Kidney (tissue), 22 donors: ENCODE measurements at places on chromosomes 1 and 21.

DNA sequence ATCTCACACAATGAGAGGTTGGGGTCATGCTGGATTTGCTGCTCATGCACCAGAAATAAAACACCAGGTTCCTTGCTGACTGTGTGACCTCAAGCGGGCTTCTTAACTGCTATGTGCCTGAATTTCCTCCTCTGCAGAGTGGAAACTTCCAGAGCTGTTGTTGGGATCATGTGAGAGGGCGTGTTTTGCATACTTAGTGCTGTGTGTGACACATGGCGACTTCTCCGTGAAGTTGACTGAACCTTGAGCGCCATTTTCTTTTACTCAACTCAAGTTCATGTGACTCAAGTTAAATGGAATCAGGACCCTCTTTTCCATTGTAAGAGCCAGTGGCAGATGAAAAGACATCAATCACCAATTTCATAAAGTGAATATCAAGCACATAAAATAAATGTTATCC, 224.0 kb downstream of the KIF26B start:
- no peak for DNase-seq

- DNase-seq = no peak
These were observed 64.7 kb downstream of the RGL1 start for GRCh38 chr1:183869664-183870063.

GRCh38 chr21:37555672-37556261, 189.2 kb downstream of the DYRK1A start:
- no peak for DNase-seq

- DNase-seq = peak; percentile 1
These were observed 915.9 kb downstream of the PLA2G4A start for GRCh38 chr1:187744665-187745064.

DNA sequence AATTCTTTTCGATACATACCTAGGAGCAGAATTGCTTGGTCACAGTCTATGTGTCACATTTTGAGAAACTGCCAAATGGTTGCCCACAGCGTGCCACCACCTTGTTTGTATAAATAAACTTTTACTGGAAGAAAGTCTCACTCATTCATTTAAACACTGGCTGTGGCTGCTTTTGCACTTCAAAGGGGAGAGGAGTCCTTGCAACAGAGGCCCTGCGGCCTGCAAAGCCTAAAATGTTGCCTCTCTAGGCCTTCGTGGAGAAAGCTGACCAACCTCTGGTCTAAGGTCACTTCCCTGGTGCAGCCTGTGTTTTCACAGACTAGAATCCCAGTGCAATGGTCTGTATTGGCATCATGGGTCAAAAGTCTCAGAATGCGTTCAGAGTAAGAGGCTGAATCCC, 8.3 kb downstream of the RIPK4 start:
- DNase-seq = no peak

DNA sequence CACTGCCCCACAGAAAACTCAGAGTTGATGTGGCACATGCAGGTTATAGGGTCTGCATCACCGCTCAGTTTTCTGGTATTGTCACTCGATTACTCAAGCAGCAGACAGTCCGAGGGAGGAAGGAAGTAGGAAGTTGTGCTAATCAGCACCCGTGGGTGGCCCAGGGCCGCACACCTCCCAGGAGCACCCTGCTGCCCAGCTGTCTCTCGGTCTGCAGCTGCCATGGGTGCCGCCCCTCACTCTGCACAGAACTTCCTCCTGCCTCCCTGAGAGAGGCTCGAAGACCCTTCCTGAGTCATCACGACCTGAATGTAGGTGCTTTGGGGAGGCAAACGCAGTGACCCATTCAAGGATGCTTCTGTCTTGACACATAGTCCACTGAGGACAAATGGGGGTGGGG, 4.2 kb upstream of the TFF3 start:
- peak; percentile 71 for DNase-seq

DNA sequence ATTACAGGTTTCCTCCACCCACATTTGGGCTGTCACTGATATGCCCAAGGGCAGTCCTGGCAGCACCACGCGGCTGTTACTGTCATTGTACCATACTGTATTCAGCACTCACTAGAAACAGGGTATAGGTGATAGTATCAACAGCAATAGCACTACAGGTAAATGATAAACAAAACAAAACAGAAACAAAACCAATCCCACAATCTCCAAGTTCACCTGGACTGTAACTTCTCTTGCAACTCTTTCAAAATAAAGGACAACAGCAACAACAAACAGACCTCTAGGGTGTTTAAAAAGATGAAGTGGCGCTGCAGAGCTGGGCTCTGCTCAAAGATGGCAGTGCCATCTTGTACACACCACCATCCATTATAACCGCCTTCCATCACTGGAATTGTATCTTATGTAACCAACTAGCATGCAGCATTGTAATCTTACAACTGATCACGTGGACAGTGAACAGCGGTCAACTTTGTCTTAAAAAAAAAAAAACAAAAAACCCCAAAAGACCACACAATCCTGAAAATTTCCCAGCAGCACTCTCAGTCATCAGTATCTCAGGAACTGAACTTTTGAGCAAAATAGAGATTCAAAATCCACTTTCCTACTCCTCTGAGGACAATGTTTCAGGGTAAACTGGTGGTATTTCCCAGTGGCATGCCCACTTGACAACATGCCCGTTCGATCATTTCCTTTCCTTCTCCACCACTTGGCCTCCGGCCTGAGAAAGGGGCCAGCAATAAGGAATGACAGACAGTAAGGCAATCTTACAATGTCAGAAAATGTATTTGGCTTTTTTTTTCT, 3.8 kb downstream of the IRF2BP2 start:
- peak; percentile 46 for DNase-seq
